ENCODE measurements at places on chromosomes 11 and 22. TPM values are rescaled to one million over a fixed set of nuclear protein-coding genes. Genes with fewer than 3 reads are reported as not detected.
A peak's percentile ranks its signal among the peaks of the same experiment; 100 is the strongest.

DNA sequence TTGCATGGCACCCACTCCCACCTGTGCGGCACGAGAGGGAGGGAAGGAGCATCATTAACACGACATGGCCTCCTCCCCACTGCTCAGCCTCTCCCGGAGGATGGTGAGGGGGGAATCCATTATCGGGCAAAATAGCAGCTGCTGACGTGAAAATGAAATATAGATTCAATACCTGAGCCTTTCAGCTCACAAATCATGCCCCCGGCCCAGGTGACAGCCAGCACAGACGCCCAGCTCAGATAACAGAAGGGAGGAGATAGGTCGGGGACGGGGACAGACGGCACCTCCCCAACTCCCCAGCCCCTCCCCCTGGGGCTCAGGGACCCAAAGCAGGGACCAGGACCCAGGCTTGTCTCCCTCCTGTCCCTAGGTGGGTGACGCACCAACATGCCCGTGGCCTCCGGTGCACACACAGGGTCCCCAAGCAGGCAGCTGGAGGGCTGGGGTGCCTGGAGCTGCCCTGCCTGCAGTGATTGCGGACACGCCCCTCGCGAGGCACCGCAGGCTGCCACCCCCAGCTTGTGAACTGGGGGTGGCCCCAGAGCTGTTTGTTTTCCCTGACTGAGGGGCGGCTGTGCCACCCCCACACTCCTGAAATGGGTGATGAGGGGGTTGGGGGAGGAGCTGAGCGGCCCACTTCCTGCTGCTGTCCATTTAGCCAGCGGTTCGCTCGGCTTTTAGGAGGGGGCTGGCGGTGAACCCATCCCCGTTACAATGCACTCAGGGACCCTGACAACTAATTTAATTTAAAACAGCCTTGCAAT, 31.7 kb downstream of the FLRT1 start:
- peak; percentile 68 for DNase-seq

- no peak for DNase-seq
These were observed 1.5 kb upstream of the SOX10 start for GRCh38 chr22:37985751-37986281.

The KCNC1 gene
- 0.18 TPM for polyA plus RNA-seq

DNA sequence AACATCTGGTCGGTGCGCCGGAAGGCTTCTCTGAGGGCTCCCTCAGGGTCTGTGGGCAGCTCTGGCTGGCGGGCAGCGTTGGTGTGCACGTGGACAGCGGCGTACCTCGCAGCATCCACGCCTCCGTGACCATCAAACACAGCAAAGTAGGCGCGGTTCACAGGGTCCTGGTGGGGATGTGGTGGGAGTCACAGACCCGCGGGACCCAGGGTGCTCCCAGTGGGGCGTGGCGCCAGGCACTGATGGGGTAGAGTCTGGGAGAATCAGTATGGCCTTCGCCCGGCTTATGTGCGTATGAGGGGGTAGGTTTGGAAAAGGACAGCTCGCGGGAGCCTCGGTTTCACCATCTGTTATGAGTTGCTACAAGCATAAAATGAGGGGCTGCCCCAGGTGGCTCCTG, 19.2 kb downstream of the PPM1F start:
- no peak for DNase-seq

The KCNJ4 gene
- polyA plus RNA-seq = not detected

DNA sequence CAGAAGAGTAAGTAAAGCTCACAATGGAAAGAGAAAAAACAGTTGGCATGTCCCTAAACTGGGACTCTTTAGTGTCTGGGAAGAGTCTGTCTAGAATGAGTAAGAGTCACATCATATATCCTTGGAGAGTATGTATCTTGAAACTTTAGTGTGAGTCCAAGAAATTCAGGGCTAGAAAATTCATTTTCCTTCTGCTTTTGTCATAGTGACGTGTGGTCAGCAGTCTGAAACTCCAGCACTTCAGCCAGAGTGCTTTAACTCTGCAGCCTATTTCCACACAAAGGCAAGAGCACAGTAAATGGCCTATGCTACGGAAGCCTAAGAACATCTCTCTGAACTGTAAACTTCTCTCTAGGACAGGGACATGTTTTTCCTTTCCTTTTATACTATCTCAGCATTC, 174.1 kb downstream of the FAM181B start:
- DNase-seq = no peak

DNA sequence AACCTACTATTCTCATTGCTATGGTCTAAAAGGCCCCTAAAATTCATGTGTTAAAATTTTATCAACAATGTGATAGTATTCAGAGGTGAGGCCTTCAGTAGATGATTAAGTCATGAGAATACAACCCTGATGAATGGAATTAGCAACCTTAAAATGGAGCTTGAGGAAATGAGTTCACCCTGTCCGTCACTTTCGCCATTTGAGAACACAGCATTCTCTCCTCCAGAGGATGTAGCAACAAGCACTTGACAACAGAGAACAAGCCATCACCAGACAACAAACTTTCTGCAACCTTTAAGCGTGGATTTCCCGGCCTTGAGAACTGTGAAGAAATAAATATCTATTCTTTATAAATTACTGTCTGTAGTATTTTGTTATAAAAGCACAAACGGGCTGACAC, 197.0 kb downstream of the SBF2 start:
- DNase-seq = no peak

The MS4A12 gene
- polyA plus RNA-seq = not detected

The VWCE gene
- 3.4 TPM for polyA plus RNA-seq
